ENCODE measurements at places on chromosomes 7 and 10.
A peak's percentile ranks its signal among the peaks of the same experiment; 100 is the strongest.

DNA sequence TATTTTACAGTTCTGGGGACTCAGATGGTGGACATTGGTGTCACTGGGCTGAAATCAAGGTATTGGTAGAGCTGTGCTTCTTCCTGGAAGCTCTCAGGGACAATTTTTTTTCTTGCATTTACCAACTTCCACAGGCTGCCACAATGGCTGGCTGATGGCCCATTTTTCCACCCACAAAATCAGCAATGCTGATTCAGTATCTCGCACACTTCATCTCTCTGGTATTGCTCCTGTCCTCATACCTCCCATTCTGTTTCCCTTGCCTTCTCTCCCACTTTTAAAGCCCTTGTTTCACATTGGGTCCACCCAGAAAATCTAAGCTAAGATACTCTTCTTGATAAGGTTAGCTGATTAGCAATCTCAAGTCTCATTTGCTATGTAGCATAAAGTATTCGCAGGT, 530.9 kb upstream of the POM121L12 start:
- DNase-seq: no peak

DNA sequence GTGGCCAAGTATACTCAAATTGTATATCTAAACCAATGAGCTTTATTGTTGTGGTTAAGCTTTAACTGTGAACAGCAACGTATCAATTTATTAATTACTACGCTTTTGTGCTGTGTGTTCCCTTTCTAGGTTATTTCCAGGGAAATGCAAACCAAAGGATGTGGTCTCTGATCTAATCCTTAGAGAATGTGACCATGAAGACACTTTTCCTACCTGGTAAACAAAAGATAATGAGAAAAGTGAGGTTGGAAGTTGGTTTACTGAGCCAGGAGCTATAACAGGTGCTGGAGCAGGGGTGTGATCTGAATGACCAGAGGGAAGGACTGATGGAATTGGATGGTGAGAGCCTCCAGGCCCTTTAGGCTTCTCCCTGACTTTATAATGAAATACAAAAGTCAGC, 25.4 kb upstream of the CALU start:
- DNase-seq: no peak

GRCh38 chr10:35204650-35205319, 78.1 kb downstream of the CREM start:
- no peak for DNase-seq

DNA sequence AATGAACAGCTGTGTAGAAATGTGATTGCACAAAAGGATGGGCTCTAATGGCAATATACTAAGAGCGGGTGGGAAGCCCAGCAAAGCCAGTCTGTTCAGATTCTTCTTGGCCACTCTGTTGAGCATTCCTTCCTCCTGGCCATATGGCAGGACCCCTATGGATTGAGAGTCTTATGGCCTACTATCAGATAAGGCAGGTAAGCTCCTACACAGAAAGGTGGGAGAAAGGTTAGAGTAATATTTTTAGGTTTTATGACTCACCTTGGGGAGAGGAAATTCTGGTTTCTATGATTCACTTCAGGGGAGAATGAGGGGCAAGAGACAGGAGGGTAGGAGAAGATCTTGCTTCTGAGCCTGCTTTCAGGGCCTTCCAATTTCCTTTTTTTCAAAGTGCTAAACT, 15.1 kb upstream of the AKR1B10 start:
- no peak for DNase-seq

- no peak for DNase-seq
These were observed 151.6 kb downstream of the MALRD1 start for GRCh38 chr10:19200211-19200610.

DNA sequence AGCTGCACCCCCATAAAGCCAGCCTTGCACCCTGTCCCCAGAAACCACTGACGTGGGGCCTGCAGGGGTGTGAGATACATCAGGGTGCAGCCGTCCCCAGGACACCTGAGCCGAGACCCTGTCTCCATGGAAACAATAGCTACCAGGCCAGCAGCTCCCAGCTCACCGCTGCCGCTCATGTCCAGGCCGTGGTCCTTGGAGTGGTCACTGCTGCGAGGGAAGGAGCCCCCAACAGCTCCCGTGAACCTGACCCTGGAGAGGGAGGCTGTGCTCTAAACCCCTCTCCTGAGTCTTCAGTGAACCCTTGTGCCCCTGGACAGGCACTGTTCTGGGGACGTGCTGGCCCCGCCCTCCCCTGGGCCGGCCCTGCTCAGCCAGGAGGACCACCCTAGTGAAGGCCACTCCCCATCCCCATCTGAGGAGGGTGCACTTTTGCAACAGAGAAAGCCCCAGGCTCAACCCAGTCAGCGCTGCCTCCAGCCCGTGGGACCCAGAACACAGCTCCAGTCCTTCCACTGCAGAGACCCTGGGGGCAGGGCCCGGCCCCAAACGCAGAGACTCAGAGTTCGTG, 19.6 kb upstream of the INPP5A start:
- no peak for DNase-seq

- DNase-seq: no peak
These were observed 29.8 kb downstream of the CDHR3 start for GRCh38 chr7:105992905-105993304.

GRCh38 chr7:158302274-158303070, 285.2 kb downstream of the PTPRN2 start:
- DNase-seq: no peak

GRCh38 chr10:57186201-57186600, 825.1 kb upstream of the ZWINT start:
- DNase-seq: no peak

- DNase-seq: no peak
These were observed 61.3 kb downstream of the CD36 start for GRCh38 chr7:80699721-80700256.

- DNase-seq: peak; percentile 71
These were observed 26.9 kb downstream of the MYPN start for GRCh38 chr10:68135922-68136792.

DNA sequence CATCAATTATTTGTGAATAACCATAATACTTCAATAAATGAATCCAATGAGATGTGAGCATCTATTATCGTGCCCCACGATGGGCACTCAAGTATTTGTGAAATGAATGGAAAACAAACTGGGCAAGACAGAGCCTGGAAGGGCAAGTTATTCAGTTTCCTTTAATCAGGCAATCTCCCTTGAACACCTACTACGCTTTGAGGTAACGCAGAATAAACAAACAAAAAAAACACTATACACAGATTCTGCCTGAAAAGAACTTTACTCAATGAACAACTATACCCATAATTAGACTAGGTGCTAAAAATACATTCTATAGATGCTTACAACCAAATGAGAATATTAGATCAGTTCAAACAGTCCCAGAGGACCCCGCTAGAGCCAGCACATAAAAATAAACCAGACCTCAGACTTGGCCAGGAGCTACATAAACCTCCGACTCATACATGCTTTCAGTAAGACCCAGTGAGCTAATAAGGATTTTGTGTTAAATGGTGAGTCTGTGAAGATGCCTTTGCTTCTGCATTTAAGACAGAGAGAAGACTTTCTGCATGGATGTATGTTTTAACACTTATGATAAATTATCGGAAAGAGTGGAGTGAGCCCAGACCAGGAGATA, 121.3 kb downstream of the MPP7 start:
- no peak for DNase-seq

DNA sequence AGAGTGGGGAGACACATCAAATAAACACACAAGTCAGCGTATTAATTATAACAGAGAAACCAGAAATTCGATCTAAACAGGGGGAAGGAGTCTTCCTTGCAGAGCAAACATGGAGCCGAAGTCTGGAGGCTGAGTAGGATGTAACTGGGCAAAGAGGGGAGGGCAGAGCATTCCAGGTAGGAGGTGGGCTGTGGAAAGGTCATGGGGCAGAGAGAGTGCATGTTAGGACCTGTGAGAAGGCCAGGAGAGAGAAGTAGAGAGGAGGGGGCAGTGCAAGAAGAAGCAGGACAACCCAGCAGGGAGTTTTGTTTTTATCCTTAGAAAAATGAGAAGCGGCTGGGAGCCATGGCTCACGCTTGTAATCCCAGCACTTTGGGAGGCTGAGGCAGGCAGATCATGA, 130.8 kb upstream of the GPR26 start:
- no peak for DNase-seq

- no peak for DNase-seq
These were observed 11.5 kb upstream of the ANAPC16 start for GRCh38 chr10:72204296-72204695.

- DNase-seq: peak; percentile 80
These were observed 45.5 kb downstream of the MYOF start for GRCh38 chr10:93436591-93437085.

GRCh38 chr10:89257581-89257980, 6.0 kb upstream of the LIPA start:
- no peak for DNase-seq

Data from GM03348 (cell line).